ENCODE measurements at places on chromosomes 7 and 10.

GRCh38 chr7:74401137-74401859 is 52.4 kb upstream of the GTF2IRD1 start:
- DNase-seq, result peak; percentile 54

- no peak for DNase-seq
Observed at GRCh38 chr10:84447701-84448400, 119.5 kb downstream of the CCSER2 start.

DNA sequence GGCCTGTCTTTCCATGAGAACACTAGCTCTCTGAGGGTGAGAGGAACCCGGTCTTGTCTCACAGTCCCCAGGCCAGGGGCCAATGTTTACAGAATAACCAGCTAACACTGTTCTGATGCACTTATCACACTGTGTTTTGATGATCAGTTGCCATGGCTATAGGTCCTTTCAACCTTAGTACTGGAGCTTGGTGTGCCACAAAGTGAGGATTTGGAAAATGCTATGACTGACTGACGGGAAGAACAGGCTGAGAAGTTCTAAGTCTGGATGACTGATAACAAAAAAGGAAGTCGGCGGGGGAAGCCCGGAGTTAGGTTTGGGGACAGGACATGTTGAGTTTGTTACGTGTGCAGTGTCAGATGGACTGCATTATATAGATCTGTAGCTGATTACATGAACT is 141.8 kb downstream of the CTTNBP2 start:
- DNase-seq, result no peak

- DNase-seq, result no peak
Observed at GRCh38 chr10:27620430-27621397, 116.6 kb downstream of the RAB18 start.

GRCh38 chr7:117065571-117066150 is 112.4 kb downstream of the ST7 start:
- DNase-seq, result no peak

- no peak for DNase-seq
Observed at GRCh38 chr7:111986601-111987000, 219.6 kb downstream of the DOCK4 start.

GRCh38 chr7:760006-760405 is 32.9 kb upstream of the PRKAR1B start:
- no peak for DNase-seq

DNA sequence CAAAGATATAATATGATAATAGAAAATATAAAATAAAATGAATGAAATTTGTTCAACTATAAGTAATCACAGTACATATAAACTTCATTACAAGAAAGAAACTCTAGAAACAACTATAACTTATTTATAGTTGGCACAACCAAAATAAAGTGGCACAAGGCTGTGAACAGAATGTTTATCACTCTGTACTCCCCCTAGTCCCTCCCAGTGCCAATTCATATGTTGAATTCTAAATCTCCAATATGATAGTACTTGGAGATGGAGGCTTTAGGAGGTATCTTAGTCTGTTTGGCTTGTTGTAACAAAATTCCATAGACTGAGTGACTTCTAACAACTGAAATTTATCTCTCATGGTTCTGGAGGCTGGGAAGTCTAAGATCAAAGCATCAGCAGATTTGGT is 145.0 kb upstream of the TMEM229A start:
- no peak for DNase-seq

GRCh38 chr7:4386190-4386589 is 295.9 kb upstream of the FOXK1 start:
- DNase-seq, result no peak

DNA sequence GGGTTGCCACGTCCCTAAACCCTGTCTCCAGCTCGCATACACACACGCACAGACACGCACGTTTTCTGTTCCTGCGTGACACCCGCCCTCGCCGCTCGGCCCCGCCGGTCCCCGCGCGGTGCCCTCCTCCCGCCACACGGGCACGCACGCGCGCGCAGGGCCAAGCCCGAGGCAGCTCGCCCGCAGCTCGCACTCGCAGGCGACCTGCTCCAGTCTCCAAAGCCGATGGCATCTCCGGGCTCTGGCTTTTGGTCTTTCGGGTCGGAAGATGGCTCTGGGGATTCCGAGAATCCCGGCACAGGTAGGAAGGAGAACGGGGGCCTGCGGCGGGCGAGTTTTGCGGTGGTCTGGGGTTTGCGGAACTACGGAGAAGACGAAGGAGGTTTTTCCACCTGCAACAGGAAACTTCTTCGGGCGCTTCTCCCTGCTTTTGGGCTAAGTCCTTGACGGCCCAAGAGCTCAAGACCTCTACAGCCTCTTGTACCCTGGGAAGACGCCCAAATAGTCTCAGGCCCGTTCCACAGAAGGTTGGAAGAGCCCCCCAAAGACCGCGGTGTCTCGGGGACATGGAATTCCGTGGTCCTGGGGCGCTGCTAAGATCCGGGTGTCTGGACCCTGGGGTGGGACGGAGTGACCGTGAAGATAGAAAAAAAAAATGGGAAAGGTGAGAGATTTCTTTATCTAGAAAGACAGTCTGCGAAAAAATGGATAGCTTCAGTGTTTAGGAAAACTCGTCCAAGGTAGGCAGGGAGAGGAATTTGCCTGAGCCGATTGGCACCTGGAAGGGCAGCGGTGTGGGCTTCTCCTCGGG is at the start of gene GAD2:
Gene GAD2 (plus strand): TSS at position 190 of the 811 bp plus-strand sequence. CDS start 36 bp downstream, at position 226.
- DNase-seq, result no peak

DNA sequence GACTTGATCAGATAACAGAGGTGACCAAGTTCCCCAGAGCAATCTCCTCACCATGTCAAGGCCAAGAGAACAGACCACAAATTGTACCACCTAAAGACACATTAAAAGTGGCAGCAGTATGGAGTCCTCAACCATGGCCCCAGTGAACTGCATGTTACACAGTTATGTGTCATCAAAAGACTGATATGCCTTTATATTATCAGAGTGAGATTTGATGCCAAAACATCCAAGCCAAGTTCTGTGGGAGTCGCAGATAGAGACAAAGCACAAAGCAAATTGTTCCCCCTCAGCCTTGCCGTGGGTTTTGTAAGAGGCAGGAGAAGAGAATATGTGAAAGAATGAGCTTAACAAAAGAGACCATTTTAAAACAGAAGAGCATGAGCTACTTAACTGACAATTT is 39.2 kb upstream of the TES start:
- DNase-seq, result no peak

DNA sequence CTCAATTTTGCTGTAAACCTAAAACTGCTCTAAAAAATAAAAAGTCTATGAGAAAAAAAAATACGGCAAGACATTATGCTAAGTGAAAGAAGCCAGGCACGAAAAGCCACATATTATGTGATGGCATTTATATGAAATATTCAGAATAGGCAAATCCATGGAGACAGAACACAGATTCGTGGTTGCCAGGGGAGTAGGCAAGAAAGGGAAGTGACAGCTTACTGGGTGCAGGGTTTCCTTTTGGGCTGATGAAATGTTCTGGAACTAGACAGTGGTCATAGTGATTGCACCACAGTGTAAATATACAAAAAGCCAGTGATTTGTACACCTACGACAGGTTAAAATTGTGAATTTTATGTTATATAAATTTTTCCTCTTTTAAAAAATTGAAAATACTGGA is 41.3 kb upstream of the GLI3 start:
- no peak for DNase-seq

- DNase-seq, result no peak
Observed at GRCh38 chr7:44262031-44262430, 61.3 kb downstream of the YKT6 start.

DNA sequence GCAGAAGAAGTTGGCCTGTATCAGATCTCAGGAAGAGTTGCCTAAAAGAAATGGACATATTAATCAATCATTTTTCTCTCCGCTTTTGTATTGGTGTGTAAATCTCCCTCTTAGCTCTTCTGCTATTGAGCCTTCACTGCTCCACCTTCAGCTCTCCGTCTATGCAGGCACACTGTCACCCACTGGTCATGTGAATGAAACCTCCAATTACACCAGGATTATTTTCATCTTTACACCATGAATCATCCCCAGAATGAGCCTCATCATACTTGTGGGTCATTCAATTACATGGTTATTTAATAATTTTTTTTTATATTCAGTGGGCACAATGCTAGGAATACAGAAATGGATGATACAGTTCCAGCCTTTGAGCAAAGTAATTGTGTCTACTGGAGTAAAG is 92.6 kb downstream of the LRRC4 start:
- no peak for DNase-seq

- DNase-seq, result no peak
Observed at GRCh38 chr10:8840356-8840755, 785.9 kb downstream of the GATA3 start.

GRCh38 chr10:65273115-65273514 is 1652.7 kb upstream of the LRRTM3 start:
- DNase-seq, result no peak

- DNase-seq, result no peak
Observed at GRCh38 chr7:6497637-6497905, 49.8 kb upstream of the DAGLB start.

- DNase-seq, result no peak
Observed at GRCh38 chr10:117462816-117463544, 79.6 kb upstream of the EMX2 start.

DNA sequence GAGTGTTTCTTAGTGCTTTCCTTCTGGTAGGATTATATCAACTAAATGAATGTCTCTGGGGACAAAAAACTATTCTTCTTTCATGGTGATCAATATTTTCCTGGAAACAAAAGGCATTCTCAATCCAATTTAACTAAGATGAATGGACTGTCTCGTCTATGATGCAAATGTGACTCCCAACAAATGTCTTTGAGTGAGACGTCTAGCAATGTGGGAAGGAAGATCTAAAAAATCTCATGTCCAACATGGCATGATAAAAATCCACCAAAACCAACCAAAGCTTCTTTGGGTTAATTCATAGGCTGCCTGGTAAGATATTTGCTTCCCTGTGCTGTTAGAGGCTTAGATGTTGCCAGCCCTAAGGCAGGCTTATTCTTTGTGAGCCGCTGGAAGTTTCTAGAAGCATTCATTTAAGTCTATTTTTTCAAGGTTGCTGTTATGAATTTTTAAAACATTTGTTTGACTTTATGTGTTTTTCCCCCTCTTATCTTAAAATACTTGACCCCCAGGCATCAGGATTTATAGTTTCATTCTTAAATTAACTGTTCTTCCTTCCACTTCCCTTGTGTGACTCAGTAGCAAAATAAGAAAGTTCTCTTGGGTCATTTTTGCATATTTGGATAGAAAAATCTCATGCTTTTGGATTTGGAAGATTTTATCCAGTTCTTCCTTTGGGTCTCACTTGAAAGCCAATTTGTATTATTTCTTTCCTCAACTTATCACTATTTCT is 156.3 kb downstream of the NRP1 start:
- DNase-seq, result no peak

DNA sequence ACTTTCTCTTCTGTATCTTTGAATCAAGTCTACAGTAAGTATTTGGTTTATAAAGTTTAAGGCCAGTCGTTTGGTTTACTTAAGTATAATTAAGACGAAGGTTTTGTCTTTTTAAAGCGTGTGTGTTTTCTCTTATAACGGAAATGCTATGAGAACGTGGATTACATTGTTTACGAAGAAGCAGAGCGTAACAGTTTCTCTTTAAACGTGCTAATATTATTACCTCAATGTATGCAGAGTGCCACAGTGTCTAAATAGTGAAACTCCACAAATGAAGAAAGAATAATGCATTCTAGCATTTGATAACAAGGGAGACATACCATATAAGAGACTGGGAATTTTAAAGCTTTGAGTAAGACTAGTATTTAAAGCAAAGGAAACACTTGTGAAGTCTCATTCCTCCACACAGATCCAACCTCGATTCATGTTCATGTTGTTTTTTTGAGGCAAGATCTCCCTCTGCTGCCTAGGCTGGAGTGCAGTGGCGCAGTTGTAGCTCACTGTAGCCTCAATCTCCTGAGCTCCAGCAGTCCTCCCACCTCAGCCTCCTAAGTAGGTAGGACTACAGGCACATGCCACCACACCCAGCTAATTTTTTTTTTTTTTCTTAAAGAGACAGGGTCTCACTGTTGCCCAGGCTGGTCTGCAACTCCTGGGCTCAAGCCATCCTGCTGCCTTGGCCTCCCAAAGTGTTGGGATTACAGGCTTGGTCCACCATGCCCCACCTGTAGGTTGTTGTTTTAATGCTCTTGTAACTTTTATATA is 75.1 kb downstream of the ANKRD61 start:
- DNase-seq, result no peak

GRCh38 chr7:95011146-95011928 is 103.9 kb downstream of the PPP1R9A start:
- no peak for DNase-seq

DNA sequence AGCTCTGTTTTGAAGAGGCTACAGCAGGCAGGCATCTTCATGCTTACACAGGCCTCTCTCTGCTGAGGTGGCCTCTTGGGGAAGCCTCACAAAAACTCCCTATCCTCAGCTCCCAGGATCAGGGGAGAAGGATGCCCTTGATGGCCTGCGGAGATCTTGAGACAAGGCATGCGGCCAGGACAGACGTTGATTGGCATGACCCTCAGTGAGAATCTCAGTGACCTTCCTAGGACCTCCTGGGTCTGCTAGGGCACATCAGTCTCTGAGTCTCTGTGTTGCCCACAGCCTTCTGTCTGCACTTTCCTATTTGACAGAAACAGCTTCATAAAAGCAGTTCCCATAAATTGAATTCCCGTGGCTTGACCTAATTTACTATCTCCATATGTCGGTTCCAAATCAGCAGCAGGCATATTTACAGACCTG is 1005.8 kb upstream of the C7orf33 start:
- DNase-seq, result no peak

DNA sequence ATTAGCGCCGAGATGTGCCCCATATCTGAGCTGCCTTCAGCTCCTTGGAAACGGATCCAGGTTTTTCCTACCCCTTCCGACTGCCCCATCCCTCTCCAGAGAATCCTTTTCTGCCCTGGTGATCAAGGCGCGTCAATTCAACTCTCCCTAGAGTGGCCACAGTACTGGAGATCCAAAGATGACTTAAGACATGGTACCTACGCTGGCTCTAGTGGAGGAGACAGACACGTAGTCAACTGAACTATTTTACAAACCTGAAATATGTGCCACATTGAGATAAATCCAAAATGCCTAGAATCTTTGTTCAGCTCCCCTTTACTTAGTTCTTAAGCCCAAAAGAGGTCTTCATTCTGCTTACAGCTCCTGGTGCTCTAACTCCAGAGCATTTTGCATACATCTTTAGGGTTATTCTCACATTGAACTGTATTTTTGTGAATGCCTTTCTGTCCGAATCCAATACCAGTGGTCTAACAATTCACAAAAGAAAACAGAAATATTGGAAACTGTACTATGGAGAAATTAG is 444 bp upstream of the TNPO3 start:
- DNase-seq, result no peak

- DNase-seq, result no peak
Observed at GRCh38 chr7:30920021-30920583, 8.4 kb downstream of the AQP1 start.

DNA sequence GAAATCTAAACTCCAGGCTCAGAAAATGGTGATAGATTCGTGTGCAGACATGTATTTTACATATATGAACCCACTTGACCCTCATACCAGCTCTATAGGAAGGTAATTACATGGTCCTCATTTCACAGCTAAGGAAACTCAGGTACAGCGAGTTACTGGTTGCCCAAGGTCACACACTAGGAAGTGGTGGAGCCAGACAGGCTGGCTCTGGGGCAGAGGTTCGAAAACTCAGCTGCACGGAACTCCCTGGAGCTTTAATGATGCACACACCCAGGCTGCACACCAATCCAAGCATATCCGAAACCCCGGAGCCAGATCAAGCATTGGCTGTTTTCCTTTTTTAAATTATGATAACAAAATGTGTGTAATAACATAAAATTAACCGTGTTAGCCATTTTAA is 172.4 kb downstream of the COBL start:
- DNase-seq, result no peak
